Astrocyte (in vitro differentiated cells and primary cell): ENCODE measurements at places on chromosomes 1 and 21. TPM values are rescaled to one million over a fixed set of nuclear protein-coding genes. Genes with fewer than 3 reads are reported as not detected.

DNA sequence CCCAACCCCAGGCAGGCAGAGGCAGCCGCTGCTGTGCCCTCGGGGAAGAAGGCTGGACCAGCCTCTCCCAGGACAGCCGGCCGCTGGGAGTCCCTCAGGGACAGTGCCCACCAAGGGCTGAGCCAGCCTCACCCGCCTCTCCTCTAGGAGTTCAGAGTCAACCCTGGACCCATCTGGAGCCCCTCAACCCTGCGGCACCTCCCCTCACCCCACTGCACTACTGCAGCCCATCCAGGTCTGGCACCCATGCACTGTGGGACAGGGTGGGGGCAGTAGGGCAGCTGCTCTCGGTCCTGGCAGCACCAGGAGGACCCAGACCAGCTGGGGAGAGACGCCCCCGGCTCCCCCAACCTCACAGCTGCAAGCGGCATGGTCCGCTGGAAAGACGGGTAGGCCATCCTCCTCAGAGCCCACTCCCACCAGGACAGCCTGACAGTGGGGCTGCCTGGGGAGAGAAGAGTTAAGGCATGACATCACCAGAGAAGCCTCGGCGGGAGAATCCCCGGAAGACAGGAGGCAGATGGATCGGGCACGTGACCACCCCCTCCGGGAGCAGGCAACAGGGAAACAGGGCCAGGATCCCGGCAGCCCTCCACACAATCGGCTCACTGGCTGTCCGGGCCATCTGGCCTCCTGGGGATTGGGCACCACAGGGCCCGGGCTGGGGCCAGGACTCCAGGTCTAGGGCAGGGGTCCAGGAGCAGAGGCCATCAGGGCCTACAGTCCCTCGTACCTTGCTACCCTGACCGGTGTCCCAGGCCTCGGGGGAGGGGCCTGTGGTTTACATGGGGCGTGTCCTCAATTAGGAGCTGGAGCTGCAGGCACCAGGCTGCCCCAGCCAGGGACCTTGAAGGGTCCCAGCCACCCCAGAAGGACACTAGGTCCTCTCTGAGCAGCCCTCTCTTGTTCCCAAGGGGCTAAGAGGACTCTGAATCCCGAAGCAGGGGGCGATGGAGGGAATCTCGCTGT lies 3.1 kb downstream of the ACAP3 start:
- peak; percentile 55 for DNase-seq

DNA sequence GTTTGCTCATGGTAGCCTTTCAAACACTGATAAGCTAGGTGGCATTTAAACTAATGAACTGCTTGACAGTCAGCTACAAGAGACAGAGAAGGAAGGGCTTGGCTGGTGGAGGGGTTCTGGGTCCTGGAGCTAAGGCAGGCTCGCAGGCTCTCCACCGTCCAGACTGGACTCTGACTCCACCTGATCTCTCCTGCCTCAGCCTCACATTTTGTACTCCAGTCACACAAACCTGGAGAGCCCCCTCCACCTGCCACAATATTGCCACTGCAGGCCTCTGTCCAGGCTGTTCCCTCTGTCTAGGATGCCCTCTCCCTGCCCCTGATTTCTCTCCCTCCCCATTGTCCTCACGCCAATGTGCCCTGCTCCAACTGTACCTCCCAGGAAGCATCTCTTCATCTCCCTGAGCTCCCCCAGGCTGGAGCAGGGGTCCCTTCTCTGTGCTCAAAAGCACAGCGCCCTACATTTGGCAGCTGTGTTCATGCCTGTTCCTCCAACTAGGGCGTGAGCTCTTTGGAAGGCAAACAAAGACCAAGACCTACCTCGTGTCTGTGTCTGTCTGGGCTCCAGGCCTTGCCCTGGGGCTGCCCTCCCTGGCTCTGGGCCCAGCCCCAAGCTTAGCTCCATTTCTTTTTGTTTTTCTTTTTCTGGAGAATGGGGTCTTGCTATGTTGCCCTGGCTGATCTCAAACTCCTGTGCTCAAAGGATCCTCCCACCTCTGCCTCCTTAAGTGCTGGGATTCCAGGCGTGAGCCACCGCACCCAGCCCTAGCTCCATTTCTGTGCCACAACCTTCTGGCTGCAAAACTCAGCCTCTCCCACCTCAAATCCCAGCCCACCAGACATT lies 2.9 kb downstream of the TIE1 start:
- DNase-seq, result no peak

GRCh38 chr1:40588586-40588985 lies 57.1 kb downstream of the ZNF684 start:
- no peak for DNase-seq

DNA sequence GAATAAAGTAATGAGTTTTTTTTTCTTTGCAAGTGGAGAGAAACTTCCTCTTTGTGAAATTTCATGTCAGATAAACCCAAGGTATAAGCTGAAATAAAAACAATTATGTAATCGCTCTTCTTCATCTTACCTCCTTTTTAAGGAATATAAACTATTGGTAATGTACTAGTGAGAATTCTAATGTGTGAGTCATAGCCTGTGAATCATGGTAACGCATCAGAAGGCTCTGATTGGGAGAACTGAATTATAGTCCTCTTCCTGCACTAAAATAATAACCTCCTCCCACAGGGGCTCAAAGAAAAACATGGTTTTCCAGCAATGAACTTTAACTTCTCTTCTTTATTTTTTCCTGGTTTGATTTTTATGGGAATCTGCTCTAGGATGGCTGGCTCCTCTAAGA lies 57.1 kb upstream of the COX20 start:
- DNase-seq, result peak; percentile 89

- DNase-seq, result no peak
Observed at GRCh38 chr1:234609691-234610042, 311 bp downstream of the IRF2BP2 start.

KLHDC8A gene
- total RNA-seq, result 0.39 and 0.50 TPM in 2 replicates

DNA sequence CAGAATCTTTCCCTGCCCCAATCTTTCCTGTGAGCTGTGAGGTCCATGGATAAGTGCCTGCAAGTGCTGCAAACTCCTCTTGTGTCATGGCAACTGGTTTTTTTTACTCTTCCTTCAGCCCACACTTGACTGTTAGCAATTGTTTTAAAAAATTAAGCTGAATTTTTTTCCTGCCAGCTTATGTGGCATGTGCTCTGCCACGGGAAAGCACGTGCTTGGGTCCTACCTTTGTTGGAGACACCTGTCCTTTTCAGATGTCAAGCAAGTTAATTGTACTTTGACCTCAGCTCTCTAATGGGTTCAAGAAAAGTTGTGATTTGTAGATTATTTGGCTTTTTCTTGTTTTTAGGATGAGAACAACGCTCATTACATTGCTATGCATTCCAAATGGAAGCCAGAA lies 398.5 kb downstream of the NUF2 start:
- no peak for DNase-seq

S100A8 gene
- not detected in 2 replicates for total RNA-seq
